ENCODE measurements at places on chromosomes 1 and 21.

DNA sequence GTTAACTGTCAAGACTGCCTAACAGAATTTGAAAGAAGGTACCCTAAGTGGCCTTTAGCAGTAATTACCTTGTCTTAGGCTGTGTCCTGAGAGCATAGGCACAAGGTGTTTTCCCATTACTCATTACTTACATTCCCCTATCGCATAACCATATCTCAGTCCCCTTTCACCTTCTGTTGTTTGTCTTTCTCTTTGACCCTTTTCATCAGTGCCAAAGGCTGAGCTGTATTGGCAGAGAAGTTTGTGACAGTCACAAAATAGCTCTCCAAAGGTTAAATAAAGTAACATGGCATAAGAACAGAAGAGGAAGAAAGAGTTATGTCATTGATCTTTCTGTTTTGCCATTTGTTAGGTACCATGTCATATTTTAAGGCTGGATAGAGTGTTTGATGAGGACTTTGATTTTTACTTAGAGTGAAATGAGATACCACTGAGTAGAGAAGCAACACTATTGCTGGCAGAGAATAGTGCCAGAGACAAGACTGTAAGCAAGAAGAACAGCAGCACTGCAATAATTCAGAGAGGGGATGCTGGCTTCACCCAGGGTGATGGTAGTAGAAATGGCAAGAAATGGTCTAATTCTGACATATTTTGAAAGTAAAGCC is 497.8 kb downstream of the TTLL7 start:
- DNase-seq, result no peak

DNA sequence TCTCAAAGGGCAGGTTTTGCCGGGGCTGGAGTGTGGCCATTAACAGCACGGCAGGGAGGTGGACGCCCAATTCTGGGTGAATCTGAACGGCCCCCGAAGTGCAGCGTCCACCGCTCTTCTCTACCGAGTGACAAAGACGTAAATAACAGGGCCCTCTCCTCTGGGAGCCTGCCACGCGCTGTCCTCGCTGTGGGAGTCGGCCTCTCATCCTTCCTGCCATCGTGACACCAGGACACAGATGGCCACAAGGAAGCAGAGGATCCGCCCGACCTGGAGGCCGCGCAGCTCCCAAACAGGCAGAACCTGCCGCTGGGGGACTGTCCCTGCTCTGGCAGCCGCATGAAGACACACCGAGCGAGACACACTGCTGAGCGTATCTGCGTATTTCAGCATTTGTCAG is 12.1 kb upstream of the CDK11B start:
- DNase-seq, result no peak

GRCh38 chr1:12610305-12610935 is 7.6 kb downstream of the DHRS3 start:
- no peak for DNase-seq

GRCh38 chr1:55867304-55867843 is 652.2 kb upstream of the USP24 start:
- no peak for DNase-seq

DNA sequence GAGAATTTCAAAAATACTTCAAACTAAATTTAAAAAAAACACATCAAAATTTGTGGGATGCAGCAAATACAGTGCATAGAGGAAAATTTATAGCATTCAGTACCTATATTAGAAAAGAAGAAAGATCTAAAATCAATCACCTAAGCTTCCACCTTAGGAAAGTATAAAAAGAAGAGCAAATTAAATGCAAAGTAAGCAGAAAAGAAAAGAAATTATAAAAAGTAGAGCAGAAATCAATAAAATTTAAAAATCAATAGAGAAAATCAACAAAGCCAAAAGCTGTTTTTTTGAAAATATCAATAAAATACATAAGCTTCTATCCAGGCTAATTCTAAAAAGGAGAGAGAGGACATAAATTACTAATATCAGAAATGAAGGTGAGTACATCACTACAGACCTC is 255.4 kb downstream of the KCNH1 start:
- no peak for DNase-seq

DNA sequence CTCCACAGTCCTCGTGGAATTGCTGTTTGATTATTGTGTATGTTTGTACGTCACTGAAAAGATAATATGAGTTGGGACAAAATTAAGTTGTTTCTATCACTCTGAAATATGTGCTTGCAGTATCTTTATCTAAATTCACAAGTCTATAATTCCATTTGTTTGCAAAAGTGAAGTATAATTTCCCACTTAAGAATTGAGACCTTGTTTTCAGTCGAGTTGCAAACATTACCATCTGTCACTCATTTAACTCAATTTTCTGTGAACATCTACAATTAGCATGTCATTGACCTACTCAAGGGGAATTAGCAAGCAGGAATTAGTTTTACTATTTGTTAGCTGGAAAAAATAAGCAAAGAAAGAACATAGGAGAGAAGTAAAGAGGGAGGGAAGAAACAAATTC is 195.8 kb downstream of the TPR start:
- DNase-seq, result no peak

DNA sequence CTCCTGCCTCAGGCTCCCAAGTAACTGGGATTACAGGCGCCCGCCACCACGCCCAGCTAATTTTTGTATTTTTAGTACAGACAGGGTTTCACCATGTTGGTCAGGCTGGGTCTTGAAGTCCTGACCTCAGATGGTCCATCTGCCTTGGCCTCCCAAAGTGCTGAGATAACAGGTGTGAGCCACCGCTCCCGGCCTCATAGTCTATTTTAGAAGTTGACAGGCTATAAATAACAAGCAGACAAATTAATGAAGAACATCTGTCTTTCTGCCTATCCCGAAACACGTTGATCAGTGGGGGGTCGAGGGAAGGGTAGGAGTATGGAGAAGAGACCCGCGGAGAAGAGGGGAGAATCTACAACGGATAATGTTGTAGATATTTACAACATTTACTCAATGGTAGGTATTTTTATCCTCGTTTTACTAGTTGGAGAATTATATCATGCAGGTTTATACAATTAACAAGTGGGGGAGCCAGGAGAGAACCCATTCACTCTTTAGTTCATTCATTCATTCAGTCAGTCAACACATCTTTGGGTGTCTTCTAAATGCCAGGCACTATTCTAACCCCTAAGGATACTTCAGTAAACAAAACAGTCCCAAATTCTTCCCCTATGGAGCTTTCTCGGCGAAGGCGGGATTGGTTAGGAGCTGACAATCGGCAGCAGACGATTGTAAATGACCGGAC is 497 bp upstream of the IFNAR2 start:
- DNase-seq, result no peak

DNA sequence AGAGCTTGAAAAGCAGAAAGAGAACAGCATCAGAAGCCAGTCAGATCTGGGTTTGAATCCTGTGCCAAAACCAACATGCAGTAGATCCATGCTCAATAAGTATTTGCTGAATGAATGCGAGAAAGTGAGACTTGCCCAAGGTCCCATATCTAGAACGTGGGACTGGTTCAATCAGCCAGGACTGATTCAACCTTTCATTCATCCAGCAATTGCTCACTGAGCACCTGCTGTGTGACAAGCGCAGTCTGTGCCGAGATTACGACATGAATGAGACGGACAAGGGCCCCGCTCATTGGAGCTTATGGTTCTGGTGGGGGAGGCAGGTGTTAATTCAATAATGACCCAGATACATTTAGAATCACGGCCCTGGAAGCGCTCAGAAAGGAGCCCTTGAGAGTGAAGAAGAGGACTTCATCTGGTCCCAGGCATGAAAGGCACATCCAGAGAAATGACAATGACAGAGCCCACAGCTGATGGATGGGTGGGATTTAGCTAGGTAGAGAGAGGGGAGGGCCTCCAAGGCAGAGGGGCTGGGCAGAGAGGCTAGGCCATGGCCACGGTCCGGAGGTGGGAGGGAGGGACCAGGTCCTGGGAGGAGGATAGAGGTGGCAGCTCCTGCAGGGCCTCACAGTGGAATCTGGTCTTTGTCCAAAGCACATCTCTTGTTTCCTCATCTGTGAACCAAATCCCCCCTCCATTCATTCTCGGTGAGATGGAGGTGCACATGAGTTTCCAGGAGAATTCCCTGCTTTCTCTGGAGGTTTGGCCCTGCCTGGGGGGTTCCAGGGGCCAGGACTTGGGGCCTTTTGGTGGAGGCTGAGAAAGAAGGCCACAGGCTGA is 4.2 kb upstream of the FAM131C start:
- no peak for DNase-seq

GRCh38 chr1:40270152-40270834 is 12.3 kb downstream of the ZMPSTE24 start:
- no peak for DNase-seq

DNA sequence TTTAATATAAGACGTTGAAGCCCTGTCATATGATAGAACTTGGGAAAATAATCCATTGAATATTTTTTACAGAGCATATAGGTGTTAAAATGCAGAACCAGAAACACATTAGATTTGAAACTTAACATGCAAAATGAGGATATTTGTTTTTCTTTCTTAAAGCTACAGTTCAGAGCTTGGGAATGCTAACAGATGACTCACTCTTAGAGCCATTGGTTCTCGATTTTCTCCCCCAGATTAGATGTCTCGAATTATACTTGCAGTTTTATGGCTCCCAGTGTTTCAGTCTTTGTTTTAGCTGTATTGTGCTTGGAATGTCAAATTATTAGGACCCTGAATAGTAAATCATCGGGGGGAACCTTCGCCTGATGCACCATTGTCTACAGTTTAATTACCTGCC is 575.7 kb upstream of the ZP4 start:
- no peak for DNase-seq

- no peak for DNase-seq
Observed at GRCh38 chr1:35936838-35937237, 5.9 kb downstream of the AGO3 start.

- no peak for DNase-seq
Observed at GRCh38 chr1:204819495-204819894, 51.2 kb upstream of the NFASC start.

GRCh38 chr1:51000160-51000559 is 30.1 kb downstream of the CDKN2C start:
- no peak for DNase-seq

GRCh38 chr1:47906527-47907176 is 90.5 kb downstream of the TRABD2B start:
- DNase-seq, result no peak

DNA sequence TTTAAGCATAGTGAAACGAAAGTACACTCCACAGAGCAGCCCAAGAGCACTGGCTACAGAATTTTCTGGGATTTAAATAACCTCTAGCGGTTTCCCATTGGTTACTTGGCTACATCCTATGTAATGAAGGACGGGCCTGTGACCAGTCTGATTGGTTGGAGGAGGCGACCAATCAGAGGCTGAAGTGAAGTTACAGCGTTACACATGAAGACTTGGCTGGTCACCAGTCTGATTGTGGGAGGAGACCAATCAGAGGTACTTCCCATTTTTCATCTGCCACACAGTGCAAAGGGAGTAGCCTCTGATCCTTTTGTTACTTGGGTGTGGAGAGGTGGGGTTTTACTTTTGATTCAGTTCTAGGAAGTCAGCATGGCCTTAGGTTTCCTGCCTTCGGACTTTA is 142.7 kb upstream of the SERTAD4 start:
- no peak for DNase-seq

DNA sequence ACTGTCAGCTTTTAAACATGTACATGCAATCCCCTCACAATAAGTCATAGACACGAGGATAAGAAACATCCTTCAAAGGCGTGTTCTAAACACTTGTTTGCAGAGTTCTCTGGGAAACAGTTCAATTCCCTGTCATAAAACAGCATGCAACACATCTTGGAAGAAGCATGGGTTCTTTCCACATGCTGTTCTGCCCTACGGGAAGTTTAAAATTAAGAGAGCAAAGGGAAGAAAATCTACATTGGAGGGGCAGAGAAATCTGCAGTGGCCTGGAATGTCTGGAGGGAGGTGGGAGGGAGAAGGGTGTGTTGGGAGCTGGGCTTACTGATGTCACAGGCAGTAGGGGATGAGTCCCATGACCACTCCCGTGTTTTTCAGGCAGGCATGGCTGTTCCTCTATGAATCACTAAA is 98.3 kb upstream of the SLC2A1 start:
- no peak for DNase-seq

GRCh38 chr1:4087530-4088420 is 187.7 kb upstream of the C1orf174 start:
- DNase-seq, result no peak

DNA sequence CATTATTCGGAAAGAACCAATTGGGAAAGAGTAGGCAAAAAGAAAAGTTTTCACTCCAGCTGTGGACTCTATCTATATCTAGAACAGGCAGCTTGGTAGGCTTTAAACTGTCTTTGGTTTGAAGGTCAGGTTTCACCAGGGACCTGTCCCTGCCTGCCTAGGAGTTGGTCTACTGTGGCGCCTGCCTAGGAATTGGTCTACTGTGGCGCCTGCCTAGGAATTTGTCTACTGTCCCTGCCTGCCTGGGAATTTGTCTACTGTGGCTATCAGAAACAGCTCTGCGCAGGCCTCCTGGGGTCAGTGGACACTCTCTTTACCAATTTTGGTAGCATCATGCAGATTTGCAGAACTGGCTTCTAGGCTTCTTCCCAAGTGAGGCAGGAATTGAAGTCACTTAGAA is 13.8 kb downstream of the USP25 start:
- DNase-seq, result no peak

DNA sequence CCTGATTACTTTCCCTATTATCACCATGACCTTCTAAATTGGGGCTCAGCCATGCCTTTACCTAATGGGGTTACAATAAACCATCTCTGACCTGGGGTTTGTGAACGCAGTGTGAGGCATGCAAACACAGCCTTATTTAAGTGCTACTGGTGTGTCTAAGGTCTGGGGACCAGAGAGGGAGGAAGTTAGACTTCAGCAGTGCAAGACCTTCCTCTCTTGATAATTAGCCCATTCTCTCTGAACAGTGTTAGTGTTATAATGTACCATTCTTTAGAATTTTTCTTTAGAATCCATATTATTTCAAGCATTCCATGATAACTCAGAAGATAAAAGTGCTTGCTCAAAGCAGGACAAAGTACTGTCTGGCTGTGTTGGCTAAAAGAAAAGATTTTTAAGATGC is 10.5 kb upstream of the LRRC8D start:
- DNase-seq, result no peak

DNA sequence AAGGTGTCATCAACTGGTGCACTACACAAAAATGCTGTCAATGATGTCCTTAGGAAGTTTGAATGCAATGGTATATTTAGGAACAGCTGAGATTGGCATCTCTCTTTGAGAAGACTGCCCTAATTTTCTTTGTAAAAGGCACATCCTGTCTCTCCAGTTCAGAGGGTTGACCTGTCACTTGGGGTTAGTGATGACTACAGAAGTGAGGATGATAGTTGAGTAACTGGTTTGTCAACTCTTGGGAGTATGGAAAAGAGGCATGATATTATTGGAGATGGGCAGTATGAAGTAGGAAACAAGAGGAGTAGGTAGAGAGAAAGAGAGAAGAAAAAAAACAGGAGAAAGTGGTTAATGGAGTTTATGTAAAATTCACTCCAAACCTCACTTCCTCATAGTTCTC is 40.4 kb upstream of the PIGC start:
- no peak for DNase-seq

GRCh38 chr1:168664069-168664834 is 64.8 kb downstream of the DPT start:
- no peak for DNase-seq

- DNase-seq, result peak; percentile 56
Observed at GRCh38 chr1:225896937-225897549, 8.1 kb upstream of the LEFTY1 start.
